ENCODE measurements at places on chromosomes 6 and 20.

GRCh38 chr6:21947731-21948386, 349.0 kb downstream of the PRL start:
- DNase-seq, result no peak

- DNase-seq, result no peak
Observed at GRCh38 chr6:99933129-99933528, 60.9 kb downstream of the MCHR2 start.

- DNase-seq, result no peak
Observed at GRCh38 chr6:163001330-163001729, 273.6 kb downstream of the PACRG start.

DNA sequence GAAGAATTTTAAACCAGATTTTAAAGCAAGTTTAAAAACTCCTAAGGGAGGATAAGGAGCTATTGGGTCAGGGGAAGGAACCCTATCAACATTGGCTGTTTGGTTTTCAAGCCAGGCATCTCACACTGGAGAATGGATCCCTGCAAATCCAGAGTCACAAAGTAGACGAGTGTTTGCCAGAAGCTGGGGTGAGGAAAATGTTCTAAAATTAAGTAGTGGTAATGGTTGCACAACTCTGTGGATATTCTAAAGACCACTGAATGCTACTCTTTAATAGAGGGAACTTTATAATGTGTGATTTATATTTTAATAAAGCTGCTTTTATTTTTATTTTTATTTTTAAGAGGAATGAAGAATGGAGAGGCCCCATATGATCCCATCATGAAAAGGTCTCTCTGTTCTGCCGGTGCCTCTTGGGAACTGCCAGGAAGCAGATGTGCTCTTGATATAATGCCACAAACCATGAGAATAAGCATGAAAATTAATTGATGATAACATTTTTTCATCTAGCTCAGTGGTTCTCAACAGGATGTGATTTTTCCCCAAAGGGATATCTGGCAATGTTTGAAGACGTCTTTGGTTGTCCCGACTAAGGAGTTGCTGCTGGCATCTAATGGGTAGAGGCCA, 379.0 kb upstream of the CNR1 start:
- no peak for DNase-seq

- DNase-seq, result no peak
Observed at GRCh38 chr6:120553353-120553752, 780.9 kb downstream of the TBC1D32 start.

DNA sequence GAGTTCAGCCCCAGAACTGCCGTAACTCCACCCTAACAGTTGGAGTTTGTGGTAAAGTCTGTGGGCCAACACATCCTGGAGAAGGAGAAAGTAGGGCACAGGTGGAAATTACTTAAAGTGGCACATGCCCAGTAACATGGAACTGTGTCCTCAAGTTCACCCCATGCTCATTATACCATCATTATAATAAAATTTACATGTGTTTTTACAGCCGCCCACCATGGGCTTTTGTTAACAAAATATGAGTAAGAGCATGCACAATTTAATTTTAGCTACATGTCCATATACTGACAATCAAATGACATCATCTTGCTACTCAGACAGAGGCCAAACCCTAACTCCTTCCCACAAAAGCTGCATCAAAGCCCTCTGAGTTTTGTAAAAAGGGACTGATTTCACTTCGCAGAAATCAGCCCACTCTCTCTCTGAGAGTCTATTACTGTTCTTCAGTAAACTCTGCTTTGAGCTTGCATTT, 17.3 kb upstream of the ELOVL4 start:
- DNase-seq, result no peak

GRCh38 chr20:20327746-20328145, 40.2 kb upstream of the INSM1 start:
- DNase-seq, result no peak

DNA sequence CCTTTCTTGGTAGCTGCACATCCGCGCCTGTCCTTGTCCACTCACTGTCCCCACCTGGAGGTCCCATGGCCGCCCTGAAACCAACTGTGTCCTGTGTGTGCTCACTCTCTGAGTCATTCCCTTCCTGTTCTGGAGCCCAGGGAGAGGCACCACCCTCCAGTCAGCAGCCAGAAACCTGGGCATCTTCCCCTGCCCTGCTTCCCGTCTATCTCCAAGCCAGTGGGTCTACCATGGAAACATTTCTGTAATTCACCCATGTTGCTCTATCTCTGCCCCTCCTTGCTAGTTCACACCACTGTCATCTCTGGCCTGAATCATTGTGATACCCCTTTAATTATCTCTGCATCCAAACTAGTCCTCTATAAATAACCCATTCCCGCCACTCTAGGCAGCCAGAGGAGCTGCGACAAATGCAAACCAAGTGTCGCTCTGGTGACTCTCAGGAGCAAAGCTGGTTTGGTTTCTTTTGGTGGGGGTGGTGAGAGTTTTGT, 28.8 kb upstream of the SYNJ2 start:
- DNase-seq, result no peak

DNA sequence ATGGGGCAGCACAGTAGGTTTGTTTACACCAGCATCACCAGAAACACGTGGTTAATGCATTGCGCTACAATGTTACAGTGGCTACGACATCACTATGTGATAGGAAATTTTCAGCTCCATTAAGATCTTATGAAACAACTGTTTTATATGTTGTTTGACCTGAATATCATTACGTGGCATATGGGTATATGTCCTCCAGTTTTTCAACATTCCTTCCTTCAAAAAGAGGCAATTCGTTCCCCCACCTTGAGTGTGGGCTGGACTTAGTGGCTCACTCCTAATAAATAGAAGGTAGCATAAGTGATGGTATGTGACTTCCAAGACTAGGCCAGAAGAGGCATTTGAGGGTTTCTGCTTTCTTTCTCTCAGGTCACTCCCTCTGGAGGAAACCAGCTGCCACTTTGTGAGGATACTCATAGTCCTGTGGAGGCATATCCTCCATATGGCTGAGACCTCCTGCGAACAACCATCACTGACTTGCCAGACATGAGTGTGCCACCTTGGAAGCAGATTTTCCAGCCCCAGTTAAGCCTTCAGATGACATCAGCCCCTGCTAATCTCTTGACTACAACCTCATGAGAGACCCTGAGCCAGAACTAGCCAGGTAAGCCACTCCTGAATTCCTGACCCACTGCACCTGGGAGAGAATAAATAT, 2.3 kb upstream of the TRAM2 start:
- DNase-seq, result no peak

DNA sequence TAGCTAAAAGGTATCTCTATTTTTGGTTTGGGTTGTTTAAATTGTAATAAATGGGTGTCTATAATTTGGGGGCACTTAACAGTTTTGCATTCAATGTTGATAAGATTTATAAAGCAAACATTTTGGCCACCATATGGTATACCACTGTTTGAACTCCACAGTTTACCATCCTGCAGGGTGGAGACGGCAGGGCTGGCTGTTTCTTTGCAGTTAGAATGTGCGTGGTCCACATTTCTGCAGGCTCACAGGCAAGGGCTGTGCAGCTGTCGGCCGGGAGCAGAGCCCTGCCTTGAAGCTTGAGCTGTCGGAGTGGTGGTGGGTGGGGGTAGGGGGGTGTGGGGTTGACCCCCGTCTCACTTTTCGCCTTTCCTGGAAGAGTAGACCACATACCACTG, 135.9 kb downstream of the CDH4 start:
- DNase-seq, result no peak

- no peak for DNase-seq
Observed at GRCh38 chr6:139448998-139449610, 74.7 kb upstream of the CITED2 start.

DNA sequence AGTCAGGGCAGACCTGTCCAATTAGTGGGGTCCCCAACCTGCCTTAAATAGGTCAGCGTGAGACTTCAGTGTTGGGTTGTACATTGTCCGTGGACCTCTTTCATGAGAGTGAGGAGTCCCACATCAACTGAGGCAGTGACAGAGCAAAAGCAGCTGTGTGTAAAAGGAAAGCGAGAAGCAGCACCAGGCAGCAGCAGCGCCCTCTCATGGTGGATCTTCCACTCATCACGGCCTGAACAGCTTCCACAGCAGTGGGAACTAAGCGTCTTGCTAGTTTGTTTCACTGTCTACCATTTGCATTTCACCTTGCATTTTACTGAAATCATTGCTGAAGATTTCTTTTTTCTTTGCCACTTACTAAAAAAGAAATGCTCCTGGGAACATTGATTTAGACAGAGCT, 333.8 kb downstream of the PKHD1 start:
- no peak for DNase-seq

DNA sequence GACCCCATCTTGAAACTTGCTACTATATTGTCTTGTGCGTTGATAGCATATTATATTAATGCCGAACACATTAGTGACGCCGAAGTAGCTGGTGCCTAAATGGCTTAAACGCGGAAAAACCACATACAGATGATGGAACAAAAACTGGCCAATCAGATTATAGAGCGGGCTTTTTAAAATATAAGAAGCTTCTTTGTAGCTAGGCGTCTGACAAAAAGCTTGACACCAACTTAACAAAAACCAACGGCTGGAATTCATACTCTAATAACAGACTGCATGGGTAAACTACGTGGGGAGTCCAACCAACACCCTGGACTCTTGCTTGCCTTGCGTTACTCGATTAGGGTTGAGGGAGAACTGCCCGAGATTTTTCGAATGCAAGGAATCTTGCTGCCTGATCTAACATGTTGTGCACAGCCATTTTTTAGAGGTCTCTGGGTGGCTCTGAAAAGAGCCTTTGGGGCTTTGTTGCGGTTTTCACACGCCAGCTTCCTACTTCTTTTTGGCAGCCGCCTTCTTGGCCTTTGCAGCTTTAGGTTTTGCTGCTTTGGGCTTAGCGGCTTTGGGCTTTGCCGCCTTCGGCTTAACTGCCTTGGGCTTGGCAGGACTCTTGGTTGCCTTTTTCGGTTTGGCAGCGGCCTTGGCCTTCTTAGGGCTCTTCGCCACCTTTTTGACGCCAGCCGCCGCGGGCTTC, 45.7 kb downstream of the OR2B2 start:
- peak; percentile 5 for DNase-seq

- DNase-seq, result no peak
Observed at GRCh38 chr6:14946753-14947152, 299.1 kb upstream of the JARID2 start.

GRCh38 chr20:35329435-35330139, 37.4 kb upstream of the FAM83C start:
- no peak for DNase-seq

GRCh38 chr6:144159742-144160141, 9.4 kb downstream of the STX11 start:
- no peak for DNase-seq

DNA sequence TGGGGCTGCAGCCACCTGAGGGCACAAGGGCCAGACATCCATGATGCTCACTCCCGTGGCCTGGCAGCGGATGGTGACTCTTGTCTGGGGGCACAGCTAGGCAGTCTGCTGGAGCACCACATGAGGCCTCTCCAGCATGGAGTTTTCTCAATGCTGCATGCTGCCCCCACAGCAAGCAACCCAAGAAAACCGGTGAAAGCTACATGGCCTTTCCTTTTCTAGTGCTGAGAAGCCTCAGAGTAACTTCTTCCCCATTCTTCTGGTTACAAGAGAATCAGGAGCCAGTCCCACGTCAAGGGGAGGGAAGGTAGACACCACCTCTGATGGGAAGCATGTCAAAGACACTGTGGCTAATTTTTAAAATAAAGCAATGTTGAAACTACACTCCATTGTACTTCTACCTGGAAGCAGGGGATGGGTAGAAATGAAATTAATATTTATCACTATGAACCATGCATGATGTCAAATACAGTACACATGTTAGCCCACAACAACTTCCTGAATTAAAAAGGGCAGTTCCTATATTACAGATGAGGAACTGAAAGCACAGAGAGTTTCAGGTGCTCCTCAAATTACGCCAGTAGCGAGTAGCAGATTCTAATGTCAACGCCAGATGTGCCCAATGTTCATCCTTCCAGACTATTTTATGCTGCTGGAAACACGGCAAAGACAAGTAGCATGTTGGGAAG, 101.5 kb downstream of the LAMP5 start:
- no peak for DNase-seq

- no peak for DNase-seq
Observed at GRCh38 chr6:35611240-35611639, 77.5 kb downstream of the FKBP5 start.

DNA sequence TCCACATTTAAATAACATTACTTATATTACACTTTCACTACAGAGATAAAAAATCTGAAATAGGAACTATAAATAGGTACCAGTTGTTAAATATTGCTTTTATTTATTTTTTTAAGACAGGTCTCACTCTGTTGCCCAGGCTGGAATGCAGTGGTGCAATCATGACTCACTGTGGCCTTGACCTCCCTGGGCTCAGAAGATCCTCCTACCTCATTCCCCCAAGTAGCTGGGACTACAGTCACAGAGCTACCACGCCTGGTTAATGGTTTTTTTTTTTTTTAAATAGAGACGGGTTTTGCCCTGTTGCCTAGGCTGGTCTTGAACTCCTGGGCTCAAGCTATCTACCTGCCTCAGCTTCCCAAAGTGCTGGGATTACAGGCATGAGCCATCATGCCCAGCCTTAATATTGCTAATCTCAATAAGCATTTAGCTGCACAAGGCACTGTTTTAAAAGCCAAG, 17.3 kb downstream of the EEF1E1 start:
- no peak for DNase-seq

DNA sequence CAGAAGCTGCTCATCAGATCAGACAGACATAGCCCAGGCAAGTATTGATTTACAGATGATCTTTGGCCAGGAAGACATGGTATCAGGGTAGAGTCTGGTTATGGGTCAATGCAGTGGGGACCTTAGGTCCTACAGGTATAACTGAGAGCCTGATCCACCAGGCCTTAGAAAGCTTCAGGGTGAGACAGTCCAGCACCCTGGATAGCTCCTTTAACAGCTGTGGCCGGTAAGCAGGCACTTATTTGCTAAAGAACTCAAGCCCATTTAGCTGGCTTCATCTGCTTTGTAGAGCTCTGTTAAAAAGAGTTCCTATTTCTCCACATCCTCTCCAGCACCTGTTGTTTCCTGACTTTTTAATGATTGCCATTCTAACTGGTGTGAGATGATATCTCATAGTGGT, 39.6 kb downstream of the ESR1 start:
- no peak for DNase-seq

DNA sequence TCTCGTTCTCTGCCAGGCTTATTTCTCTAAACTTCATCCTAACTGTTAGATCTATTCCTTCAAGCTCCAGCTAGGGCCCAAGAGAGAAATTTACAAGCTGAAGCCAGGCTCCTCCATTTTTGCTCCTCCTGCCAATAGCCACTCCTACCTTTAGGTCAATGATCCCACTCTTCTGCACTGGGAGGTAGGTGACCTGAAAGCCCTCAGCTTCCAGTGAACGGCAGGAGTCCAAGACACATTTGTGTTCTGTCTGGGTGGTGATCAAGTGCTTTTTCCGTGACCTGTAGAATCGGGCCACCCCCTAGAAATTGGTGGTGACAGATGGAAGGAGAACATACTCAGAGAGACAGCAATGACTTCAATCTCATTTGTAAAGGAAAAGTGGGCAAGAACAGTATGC, 8.9 kb downstream of the NFS1 start:
- no peak for DNase-seq

- no peak for DNase-seq
Observed at GRCh38 chr6:87341899-87342298, 2.7 kb upstream of the C6orf163 start.

GRCh38 chr6:87879132-87879861, 168.3 kb upstream of the SPACA1 start:
- no peak for DNase-seq
